ENCODE measurements at places on chromosomes 3 and 15.

DNA sequence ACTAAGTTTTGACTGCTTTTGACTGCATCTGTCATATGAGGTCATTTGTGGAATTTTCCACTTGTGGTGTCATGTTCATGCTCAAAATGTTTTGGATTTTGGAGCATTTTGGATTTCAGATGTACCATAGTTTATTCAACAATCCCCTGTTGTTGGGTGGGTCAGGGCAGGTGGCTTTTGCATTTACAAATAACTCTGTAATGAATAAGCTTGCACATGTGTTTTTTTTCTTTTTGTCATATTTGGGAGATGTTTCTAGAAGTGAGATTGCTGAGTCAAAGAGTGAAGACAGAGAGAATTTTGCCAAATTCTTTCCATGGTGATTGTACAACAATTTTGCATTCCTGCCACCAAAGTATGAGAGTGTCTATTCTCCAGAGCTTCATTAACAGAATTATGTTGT lies 62.4 kb upstream of the ADPGK start:
- no peak for DNase-seq

GRCh38 chr3:108953700-108954099 lies at the start of gene GUCA1C:
GUCA1C (minus strand) TSS chr3:108953879; CDS start chr3:108953762, 117 bp downstream.
- no peak for DNase-seq

DNA sequence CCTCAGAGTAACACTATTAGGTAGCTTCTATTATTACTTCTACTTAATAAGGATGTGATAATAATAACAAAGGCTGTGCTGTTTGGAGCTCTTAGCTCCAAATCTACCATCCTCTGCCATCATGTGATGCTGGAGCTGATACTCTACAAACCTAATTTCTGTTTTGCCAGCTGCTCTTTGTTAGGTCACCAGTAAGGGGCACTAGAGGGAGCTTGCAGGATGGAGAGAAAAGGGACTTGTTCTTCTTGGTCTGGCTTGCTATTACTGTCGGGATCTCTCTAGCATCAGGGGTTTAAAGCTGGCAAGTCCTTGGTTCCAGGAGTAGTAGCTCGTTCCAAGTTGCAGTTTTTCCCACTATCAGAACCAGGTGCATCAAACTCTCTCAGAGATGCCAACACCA lies 194.9 kb upstream of the KBTBD8 start:
- DNase-seq: no peak

DNA sequence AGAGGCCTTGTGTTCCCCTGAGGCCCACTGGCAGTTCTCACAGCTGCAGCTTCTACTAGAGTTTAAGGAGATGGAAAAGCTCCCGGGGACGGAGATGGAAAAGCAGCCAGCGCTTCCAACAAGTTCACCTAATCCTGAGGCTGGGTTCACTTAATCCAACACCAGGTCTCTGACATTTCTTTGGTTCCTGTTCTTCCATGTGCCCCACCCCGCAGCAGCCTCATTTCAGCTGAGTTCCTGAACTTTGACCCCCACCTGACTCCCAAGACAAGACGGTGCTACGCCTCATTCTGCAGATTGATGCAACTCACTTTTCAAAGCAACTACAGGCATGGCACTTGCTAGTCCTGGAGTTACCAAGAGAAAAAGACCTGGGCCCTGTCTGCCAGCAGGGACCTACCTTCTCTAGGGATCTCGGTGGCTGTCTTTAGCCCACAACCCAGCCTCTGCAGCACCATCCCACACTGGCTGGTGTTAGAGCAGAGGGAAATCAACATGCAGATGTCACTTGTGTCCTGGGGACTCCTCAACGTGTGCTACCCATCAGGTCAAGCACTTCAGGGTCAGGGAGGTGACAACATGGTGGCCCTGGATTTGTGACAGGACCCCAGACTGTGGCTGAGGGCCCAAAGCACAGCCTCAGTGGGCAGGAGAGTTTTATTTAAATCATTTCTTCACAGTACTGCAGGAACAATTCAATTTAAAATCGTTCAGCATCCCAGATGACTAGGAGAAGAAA lies 406.1 kb downstream of the VPS13C start:
- DNase-seq: no peak

GRCh38 chr15:55118344-55118870 lies 78.3 kb downstream of the RSL24D1 start:
- no peak for DNase-seq

DNA sequence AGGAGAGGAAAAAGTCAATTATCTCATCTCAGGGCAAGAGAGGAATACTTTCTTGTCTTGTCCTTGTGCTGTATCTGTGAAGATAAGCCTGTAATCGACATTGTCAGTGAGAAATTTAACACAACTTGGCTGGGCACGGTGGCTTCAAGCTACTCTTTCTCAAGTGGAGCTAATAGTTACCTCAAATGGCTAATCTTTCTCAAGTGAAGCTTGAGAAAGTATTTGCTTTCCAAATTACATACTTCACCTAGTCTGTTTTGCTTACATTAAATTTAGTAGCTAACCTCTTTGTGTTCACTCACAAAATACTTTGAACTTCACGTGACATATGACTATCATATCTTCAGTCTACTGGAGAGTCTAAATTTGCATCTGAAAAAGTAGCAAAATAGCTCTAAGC lies 48.3 kb upstream of the B3GALNT1 start:
- DNase-seq: no peak

DNA sequence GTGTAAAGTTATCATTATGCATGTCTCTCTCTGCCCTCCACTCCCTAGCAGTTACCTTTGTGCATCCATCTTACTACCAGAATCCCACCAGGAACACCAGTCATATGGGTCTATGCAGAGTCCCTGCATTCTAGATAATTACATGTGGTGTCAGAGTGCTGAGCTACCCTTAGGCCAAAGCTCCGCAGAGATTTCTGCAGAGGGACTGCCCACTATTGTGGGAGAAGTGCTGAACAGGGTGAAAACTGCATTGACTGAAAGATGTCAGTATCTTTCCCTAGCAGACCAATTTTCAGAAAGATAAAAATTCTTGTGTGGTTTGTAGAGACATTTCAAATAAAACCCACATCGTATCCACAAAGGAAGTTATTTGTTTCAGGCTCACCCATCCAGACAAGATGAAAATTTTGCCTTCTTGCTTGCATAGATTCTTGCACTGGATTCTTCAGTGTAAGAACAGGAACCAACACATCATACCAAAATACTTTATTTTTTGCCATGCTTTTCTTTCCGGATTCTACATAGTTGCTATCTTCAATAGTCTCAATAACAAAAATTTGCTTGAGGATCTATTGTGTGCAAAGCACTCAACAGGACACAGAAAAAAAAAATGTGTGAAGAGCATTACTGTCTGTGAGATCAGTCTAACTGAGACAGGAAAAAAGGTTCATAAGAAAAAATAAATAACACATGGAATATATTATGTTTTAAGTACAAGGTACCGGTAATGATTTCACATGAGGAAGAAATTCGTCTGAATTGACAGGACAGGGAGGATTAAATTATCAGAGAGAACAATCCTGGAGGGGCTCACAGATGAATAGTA lies 32.0 kb upstream of the CCDC80 start:
- no peak for DNase-seq

- no peak for DNase-seq
Measured at GRCh38 chr3:20185331-20185678, 701 bp downstream of the SGO1 start.

DNA sequence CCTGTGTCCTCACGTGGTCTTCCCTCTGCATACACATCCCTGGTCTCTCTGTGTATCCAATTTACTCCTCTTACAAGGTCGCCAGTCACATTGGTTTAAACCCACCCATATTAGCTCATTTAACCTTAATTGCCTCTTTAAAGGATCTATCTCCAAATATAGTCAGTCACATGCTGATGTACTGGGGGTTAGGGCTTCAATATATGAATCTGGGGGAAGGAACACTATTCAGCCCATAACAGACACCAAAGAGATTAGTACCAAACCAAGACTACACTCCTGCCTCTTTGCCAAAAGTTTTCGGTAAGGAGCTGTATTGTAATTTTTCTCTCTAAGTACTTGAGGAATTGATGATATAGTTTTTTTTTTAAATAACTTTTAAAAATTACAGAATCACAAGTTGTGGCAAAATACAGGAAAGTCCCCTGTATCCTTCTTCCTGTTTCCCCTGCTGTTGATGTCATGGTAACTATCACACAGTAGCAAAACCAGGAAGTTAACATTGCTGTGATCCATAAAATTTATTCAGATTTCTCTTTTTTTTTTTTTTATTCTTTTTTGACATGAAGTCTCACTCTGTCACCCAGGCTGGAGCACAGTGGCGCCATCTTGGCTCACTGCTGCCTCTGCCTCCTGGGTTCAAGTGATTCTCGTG lies 67.8 kb downstream of the SLCO3A1 start:
- no peak for DNase-seq

DNA sequence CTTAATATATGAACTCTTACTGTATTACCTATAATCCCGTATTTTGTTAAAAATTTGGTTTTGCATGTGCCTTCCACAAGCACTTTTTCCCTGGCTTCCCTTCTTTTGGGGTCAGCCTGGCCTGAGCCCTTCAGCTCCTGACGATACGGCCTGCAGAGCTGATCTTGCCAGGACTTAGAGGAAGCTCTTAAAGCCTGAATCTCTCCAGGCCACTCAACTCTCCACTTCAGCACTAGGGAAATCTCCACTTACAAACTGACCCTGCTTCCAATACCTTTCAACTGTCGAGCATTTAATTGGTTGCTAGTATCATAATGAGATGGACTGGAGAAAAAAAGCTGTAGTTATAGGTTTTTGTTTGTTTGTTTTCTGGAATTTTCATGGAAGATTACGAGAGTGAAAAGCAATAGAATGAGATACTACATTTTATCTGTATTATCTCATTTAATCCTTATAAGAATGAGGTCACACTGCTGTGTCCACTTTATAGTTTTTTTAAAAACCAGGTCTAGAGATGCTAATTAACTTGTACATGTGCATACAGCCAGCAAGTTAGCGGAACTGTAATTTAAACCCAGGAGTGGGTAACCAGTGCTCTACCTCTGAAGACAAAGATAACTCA lies 54.8 kb downstream of the ZBTB38 start:
- no peak for DNase-seq

DNA sequence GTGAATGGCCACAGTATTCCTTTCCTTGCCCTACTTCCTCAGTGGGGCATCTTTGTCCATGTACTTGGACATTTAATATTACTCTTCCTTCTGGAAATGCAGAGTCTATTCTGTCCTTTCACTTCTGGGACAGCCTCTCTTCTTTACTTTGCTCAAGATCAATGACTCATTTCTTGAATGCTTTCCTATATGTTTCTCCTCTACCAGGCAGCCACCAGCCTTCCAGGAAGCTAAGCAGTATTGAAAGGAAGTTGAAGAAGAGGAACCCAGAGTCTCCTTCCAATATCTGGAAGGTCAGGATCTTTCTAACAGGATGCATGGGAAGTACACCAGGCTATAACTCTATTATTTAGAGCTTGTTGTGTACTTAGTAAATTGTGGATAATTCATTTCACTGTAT lies 182.8 kb downstream of the CD47 start:
- no peak for DNase-seq

- no peak for DNase-seq
Measured at GRCh38 chr3:72604328-72604727, 243.9 kb downstream of the SHQ1 start.

DNA sequence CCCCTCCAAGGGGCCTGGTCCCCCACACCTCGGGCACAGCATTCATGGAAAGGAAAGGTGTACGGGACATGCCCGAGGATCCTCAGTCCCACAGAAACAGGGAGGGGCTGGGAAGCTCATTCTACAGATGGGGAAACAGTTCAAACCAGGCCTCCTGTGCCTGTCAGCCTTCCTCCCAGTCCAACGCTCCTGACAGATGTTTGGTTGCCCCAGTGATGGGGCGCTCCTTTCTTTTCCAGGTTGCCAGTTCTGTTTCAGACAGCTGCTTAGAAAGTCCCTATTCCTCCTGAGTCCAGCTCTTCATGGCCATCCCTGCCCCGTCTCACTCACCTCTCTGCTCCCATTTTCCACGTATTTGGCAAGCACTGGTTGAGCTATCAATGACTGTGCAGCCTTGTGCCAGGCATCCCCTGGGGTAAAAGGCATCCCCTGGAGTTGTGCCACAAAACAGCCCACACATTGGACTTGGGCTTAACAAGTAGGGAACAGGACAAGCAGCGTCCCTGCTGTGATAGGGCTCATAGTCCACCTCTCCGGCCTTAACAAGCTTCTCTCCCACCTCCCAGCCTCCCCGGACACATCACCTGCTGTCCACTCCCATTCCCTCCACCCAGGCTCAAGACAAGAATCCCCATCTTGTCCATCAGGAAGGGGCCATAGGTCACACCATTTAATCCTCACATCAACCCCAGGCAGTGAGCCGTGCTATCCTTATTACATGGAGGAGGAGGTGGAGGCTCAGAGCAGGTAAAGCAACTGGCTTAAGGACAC lies 6.6 kb downstream of the OXTR start:
- no peak for DNase-seq

- no peak for DNase-seq
Measured at GRCh38 chr15:29062179-29062591, 176.4 kb downstream of the APBA2 start.

Measured in tibial nerve (tissue), 4 donors.